Dorsolateral prefrontal cortex (tissue), 122 donors: ENCODE measurements at places on chromosomes 11 and 22.

GRCh38 chr11:125953401-125953935 is 7.6 kb downstream of the VSIG10L2 start:
- DNase-seq, result no peak

- no peak for DNase-seq
These were observed 17.5 kb downstream of the NUCB2 start for GRCh38 chr11:17294033-17294432.

DNA sequence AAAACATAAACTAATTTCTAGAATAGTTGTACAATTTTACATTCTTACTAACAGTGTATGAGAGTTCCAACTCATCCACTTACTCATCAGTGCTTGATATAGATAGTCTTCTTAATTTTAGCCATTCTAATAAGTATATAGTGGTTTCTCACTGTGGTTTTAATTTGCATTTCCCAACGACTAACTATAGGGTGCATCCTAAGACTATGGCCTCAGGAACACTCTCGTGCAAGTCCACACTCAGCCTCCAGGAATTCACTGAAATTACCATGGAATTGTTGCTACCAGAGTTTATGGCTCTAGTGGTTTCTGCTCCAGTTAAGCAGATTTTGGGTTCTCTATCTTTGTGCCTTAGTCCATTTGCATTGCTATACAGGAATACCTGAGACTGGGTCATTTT is 60.1 kb upstream of the GUCY1A2 start:
- no peak for DNase-seq

DNA sequence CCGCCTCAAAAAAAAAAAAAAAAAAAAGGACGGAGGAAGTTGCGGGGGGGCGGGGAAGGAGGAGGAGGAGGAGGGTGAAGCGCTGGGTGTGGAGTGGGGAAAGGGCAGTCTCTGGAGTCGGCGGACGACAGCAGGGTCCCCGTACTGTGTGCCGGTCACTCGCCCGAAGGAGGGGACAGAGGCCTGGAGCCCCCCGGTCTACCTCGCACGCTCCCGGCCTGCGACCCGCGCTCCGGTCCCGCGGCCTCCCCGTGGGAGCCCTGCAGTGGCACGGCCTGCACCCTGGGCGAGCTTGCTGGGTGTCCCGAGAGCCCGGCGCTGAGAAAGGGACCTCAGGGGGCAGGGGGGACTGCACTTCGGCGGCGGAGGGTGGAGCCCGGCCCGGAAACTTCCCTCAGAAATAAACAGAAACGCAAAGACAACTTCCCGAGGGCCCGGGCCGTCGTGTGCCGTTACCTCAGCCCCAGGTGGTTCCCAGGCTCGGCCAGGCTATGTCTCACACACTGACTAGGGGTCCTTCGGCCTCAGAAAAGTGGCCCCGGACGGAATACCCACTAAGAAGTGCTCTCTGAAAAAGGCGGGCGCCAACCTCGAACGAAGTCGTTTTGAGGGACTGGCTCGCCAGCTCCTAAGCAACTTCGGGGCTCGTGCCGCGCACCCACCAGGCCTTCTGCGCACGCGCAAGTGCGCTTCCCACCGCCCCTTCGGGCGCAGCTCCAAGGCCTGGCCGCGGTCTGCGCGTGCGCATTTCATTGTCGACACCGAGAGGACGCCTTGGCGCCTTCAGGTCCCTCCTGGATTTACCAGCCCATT is at the start of gene MAJIN:
TSS of gene MAJIN (minus strand) at position 688 of the 813 bp plus-strand sequence. CDS start 12,703 bp downstream, outside the sequence.
- DNase-seq, result peak; percentile 33

- no peak for DNase-seq
These were observed 57.7 kb downstream of the CABIN1 start for GRCh38 chr22:24068717-24069297.

GRCh38 chr11:61805146-61805545 is 11.7 kb downstream of the FADS1 start:
- DNase-seq, result no peak

DNA sequence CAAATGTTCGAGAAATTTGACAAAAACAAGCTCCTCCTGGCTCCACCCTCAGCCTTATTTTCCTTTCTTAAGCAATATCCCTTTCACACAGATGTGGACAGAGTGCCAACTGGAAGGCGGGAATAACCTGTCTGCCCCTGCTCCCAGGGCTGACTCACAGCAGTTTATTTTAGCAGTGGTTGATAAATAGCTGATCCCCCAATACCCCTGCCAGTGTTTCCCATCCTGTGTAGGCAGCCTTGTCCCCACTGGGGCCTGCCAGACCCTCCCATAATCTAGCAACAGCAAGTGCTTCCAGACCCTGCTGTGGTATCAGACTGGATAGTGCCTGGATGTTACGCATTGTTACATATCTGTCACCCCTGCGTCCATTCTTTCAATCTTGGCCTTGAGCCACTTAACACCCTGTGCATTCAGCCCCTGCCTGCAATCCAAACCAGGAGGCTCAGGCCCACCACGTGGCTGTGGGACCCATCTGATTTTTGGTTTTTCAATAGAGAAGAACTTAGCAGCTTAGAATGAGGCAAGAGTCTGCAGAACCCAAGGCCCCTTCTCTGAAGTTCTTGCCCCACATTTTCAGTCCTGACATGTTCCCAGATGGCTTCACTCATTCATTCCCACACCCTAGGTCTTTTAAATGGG is 53.7 kb downstream of the PARVA start:
- DNase-seq, result no peak

DNA sequence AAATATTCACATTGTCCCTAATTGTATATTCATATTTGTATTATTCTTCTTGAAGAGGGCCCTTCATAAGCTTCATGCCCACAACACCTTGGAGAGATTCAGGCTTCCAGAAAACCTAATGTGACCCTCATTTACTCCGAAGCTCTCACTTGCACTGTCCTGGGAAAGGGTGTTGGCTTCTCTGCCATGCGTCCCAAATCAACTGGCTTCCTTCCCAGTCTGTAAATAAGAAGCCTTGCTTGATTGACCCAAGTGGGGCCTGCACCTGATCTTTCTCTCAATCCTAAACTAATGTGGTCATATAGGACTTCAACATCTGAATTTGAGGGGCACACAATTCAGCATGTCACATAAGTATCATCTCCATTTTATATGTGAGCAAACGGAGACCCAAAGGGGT is 40.5 kb upstream of the ZBTB16 start:
- no peak for DNase-seq
